ENCODE measurements at places on chromosomes 16 and 17.

GRCh38 chr17:4554997-4555799 is at the start of gene MYBBP1A:
MYBBP1A (minus strand) TSS chr17:4555384; CDS start chr17:4555324, 60 bp downstream.
- peak; percentile 94 for DNase-seq

DNA sequence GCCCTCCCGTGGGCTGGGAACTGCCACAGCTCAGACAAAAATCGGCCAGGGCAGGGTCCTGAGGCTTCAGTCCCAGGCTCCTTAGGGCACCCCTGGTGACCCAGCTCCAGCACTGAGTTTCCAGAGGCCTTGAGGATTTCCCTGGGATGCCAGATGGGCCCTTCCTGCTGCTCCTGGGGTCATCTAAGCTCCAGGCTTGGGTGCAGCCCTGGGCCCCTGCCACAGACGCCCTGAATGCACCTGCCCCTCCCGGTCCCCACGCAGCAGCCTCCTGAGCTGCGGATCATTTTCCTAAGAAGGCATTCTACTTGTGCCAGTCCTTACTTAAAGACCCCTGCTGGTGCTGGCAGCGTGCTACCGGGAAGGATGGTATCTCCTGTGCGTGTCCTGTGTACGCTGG is 6.0 kb upstream of the RNPS1 start:
- DNase-seq, result no peak

DNA sequence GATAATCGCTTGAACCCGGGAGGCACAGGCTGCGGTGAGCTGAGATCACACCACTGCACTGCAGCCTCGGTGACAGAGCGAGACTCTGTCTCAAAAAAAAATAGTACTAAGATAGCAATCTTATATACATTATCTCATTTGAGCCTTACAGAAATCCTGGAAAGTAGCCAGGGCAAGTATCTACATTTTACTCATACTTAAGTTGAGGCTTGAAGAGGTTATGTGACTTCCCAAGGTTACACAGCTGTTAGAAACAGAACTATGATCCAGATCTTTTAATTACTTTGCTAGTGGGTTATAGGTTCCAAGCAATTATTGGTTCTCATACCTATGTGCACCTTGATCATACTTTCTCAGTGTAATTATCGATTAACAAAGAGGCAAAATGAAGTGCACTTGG is 15.4 kb downstream of the C17orf78 start:
- no peak for DNase-seq

GRCh38 chr17:50539762-50540559 is 7.0 kb upstream of the SPATA20 start:
- no peak for DNase-seq

DNA sequence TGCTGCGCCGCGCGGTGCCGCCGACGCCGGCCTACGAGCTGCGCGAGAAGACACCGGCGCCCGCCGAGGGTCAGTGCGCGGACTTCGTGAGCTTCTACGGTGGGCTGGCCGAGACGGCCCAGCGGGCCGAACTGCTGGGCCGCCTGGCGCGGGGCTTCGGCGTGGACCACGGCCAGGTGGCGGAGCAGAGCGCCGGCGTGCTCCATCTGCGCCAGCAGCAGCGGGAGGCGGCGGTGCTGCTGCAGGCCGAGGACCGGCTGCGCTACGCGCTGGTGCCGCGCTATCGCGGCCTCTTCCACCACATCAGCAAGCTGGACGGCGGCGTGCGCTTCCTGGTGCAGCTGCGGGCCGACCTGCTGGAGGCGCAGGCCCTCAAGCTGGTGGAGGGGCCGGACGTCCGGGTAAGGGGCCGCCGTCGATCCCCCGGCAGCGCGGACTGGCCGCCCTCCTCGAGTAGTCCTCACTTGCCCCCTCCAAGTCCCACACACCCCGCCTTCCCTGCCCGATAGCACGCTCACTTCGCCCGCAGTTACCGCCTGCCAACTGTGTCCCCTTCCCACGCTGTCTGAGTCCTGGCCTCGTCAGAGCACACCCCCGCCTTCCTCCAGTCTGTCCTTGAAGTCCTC is 470 bp downstream of the MLYCD start:
- DNase-seq, result peak; percentile 57

DNA sequence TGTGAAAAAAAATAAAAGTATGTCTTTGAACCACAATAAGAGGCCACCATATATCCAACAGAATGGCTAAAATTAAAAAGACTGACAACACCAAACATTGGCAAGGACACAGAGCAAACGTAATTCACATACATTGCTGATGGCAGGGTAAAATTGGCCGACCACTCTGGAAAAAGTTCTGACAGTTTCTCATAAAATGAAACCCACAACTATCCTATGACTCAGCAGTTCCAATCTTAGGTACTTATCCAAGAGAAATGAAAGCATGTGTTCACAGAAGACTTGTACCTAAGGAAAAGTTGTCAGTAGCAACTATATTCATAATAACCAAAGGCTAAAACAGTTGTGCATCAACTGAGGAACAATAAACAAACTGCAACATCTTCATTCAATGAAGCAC is 357.3 kb upstream of the XYLT1 start:
- DNase-seq, result no peak

DNA sequence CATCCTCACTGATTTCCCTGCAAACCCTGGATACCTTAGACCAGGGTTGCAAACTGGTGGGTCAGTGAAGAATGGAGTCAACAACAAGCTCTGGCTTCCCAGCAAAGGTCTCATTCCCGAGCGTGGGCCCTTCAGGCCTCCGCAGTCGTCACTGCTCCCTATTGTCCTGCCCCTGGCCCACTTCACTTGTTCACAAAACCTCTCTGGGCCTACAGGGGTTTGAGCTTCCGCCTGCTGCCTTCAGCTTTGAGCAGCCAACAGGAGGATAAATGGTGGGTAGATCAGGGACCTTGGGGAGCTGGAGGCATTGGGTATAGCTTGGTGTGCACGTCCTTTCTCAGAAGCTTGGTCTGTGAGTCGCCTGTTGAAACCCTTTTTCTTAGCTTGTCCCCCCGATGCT is 148.8 kb downstream of the KATNIP start:
- no peak for DNase-seq

GRCh38 chr17:22512506-22512905 is 820.2 kb downstream of the KCNJ18 start:
- DNase-seq, result no peak

DNA sequence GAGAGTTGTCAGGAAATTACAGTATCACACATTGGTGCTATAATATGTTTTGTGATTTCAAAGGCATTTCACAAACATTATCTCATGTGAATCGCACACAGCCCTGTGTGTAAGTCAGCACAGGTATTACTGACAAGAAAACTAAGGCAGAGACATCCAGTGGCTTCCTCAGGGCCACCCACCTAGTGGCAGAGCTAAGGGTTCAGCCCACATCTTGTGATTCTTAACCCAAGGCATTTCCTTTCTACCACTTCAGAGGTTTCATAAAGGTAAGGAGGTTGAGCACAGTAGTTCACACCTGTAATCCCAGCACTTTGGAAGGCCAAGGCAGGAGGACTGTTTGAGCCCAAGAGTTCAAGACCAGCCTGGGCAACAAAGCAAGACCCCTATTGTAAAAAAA is 58.2 kb downstream of the STX8 start:
- no peak for DNase-seq

GRCh38 chr17:30554839-30555751 is 77.9 kb downstream of the GOSR1 start:
- DNase-seq, result no peak

DNA sequence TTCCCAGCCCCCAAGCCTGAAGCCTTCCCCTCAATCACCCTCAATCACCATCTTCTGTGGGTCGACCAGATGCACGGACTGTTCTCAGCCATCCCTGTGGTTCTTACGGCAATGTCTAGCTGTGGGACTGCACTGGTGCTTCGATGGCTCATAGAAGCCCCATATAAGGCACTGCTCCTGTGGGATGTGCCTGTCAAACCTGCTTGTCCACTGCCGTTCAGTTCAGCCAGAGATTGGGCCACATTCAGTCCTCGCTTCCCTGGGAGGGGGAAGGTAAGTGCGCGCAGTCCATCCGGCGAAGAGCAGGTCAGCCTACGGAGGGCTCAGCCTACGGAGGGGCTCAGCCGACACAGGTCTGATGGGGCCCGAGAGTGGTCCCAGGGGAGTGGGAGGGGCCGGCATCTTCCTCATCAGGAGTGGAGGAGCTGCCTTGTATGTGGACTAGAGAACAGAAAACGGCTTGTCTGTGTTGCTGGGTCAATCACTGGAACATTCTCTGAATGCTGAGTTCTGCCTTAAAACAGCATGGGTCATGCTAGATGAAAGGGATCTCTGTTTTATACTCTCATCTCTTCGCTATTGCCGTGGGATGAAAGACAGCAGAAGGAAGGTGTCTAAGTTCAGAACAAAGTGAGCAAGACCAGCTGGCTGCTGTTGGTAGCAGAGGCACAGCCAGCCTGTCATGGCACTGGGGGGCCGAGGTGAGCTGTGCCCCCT is at the start of gene CARD14:
CARD14 (plus strand) TSS at position 247 of the 717 bp plus-strand sequence. CDS start 11,409 bp downstream, outside the sequence.
- no peak for DNase-seq

- DNase-seq, result no peak
Measured at GRCh38 chr16:9813665-9814064, 368.6 kb downstream of the GRIN2A start.

DNA sequence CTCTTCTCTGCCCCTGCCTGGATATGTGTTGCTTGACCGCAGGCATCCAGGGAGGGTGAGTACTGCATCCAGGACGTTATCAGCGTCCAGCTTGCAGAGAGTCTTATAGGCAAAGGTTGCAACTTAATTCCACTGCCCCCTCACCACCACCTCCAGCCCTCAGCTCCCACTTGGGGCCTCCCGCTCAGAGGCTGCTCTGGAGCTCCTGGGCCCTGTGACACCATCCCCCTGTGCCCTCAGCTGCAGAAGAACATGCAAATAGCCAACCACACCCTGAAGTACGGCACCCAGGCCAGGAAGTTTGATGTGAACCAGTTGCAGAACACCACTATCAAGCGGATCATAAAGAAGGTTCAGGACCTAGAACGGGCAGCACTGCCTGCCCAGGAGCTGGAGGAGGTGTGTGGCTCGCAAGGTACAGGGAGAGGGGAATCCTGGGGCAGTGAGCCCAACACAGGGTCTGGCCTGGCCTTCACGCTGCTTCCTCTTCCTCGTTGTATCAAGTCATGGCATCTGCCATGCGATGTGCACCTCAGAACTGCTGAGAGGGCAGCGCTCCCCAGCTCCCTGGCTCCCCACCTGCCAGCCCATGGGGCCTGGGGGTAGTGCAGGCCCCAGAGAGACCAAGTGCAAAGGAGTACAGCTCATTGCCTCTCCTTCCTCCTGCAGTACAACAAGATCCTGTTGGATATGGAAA is 9.6 kb downstream of the ACE start:
- no peak for DNase-seq

DNA sequence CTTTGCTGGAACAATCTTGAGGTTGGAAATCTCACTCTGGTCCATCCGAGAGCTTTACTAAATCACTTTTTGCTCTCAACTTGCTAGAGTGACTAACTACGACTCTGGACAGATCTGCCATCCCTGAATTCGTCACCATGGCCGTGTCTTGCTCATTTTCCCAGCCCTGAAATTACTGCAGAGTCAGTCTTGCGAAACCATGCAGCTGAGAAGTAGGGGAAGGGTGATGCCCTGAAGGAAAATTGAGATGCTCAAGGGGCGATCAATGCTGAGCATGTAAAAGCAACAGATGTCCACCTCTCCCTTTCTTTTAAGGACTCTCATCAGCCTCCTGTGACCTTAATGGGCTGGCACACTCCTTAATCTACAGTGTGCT is 18.8 kb downstream of the PCTP start:
- DNase-seq, result no peak

- peak; percentile 63 for DNase-seq
Measured at GRCh38 chr16:57092786-57093411, 516 bp downstream of the CPNE2 start.

DNA sequence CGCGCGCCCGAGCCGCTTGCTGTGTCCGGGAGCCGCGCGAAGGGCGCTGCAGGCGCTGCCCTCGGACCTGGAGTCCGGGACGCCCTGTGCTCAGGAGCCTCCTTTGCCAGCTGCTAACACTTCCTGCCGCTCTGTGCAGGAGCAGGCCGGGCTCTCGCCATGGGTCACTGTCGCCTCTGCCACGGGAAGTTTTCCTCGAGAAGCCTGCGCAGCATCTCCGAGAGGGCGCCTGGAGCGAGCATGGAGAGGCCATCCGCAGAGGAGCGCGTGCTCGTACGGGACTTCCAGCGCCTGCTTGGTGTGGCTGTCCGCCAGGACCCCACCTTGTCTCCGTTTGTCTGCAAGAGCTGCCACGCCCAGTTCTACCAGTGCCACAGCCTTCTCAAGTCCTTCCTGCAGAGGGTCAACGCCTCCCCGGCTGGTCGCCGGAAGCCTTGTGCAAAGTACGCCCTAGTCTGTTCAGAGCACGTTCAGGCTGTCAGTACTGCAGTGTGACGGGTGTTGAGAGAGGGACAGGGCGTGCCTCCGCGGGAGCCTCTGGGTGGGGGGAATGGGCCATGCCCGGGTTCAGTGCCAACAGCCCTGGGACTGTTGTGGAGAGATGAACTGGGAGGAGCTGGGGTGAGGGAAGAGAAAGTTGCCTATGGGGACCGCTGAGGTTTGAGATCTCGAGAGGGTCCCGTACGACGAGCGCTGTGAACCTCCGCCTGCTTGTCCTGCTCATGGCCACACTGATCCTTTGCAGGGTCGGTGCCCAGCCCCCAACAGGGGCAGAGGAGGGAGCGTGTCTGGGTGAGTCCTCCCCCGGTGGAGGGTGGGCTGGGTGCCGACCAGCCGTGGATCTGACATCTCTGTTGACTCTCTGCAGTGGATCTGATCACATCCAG is 1.3 kb downstream of the ZNF276 start:
- DNase-seq, result no peak

DNA sequence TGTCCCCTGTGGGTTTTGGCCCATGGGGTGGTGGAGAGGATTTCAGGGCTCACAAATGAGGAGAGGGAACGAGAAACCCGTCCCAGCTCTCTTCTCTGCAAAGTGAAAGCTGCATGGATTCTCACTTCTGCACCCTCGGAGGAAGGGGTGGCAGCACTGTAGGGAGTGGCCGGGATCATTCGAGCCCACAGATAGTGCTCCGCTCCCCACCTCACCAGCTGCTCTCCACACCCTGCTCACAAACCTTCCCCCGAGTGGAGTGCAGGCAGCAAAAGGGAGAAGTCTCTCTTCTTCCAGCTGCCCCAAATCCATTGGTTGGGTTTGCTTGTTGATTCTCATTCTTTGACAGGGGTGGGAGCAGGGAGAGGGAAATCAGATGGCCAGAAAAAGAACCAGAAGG is 20.1 kb downstream of the STAT5A start:
- no peak for DNase-seq

DNA sequence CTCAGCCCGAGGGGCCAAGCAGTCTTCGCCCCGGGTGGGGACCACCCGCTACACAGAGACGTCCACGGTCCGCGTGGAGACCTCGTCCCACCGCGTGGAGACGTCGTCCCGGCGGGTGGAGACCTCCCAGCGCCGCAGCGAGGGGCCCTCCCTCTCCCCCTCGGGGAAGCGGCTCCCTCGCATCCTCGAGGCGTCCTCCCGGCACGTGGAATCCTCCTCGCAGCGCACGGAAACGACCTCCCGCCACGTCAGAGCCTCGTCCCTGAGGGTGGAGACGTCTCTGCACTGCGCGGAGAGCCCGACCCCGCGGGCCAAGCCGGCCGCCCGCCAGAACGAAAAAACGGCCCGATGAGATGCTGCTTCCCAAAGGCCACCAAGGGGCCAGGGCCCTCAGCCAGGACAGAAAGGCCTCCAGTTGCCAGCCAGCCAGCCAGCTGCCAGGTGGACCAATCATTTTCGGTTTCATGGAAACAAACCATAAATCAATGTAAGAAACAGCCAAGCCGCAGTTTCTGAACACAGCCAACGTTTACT is 424 bp downstream of the C17orf100 start:
- DNase-seq, result no peak
